ENCODE measurements at places on chromosomes 6 and 20.

DNA sequence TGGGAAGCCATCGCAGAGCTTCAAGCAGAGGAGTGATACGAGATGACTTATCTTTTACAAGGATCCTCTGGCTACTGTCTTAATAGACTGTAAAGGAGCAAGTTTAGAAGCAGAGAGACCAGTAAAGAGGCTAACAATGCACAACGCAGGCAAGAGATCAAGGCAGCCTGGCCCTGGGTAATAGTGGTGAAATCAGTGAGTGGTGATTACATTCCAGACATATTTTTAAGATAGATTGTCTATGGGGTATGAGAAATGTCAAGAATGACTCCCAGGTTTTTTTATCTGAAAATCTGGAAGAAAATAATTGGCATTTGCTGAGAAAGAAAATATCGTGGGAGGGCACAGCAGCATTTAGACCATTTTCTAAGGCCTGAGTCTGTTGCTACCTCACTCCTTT, 213.6 kb upstream of the HTR1E start:
- DNase-seq: no peak

GRCh38 chr6:87541744-87542143, 48.0 kb downstream of the RARS2 start:
- no peak for DNase-seq

DNA sequence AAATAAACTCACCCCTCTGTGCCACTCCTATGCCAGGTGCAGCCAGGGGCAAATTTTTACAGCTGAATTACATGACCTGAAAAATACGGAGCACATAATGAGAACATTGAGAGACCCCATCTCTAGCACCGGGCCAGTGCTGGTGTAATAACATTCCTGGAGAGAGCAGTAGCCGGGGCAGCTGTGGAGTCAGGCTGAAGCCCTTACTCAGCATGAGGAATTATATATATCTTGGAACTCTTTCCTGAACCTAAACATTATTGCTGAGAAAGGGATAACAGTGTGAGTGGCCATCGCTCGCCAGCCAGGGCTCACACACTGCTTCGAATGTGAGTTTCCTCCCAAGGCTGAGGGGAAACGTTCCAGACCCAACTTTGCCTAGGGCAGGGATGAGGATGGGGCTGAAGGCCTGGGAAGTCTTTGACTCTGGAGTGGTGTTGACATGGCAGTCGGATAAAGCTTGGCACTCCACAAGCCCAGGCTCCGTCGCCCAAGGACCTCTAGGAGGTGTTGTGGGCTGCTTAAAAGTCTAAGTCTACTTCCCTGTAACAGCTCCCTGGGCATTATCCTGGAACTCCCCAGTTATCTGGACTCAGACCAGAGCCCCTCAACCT, 269.8 kb downstream of the CDC5L start:
- no peak for DNase-seq

- DNase-seq: no peak
These were observed 122.2 kb upstream of the SYNCRIP start for GRCh38 chr6:85764844-85765243.

GRCh38 chr6:142521791-142522190, 220.0 kb downstream of the ADGRG6 start:
- no peak for DNase-seq

DNA sequence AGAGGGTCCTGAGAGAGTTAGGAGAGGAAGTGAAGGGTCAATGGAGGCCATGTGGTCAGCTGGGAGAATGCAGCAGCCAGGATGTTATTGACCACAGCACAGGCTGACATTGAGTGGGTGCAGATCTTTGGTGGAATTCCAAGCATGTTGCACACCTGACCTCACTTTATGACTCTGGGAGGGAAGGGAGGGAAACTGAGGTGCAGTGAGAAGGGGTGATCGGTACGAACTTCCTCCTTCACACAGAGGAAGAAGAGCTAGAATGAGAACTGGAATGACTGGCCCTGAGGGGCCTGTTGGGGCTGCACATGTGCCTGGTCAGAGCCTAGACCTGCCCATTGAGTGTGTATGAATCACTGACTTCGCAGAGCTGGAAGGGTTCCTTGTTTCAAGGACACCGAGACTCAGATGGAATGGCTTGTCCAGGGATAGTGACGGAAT, 9.8 kb downstream of the FAM83D start:
- no peak for DNase-seq

- DNase-seq: no peak
These were observed 1.3 kb downstream of the C20orf203 start for GRCh38 chr20:32672394-32672981.

- DNase-seq: no peak
These were observed 16.6 kb downstream of the SMOC2 start for GRCh38 chr6:168457653-168457934.

GRCh38 chr20:35001596-35002362, 46.1 kb downstream of the MYH7B start:
- no peak for DNase-seq

GRCh38 chr20:58640446-58640845, 10.6 kb upstream of the STX16 start:
- DNase-seq: no peak

DNA sequence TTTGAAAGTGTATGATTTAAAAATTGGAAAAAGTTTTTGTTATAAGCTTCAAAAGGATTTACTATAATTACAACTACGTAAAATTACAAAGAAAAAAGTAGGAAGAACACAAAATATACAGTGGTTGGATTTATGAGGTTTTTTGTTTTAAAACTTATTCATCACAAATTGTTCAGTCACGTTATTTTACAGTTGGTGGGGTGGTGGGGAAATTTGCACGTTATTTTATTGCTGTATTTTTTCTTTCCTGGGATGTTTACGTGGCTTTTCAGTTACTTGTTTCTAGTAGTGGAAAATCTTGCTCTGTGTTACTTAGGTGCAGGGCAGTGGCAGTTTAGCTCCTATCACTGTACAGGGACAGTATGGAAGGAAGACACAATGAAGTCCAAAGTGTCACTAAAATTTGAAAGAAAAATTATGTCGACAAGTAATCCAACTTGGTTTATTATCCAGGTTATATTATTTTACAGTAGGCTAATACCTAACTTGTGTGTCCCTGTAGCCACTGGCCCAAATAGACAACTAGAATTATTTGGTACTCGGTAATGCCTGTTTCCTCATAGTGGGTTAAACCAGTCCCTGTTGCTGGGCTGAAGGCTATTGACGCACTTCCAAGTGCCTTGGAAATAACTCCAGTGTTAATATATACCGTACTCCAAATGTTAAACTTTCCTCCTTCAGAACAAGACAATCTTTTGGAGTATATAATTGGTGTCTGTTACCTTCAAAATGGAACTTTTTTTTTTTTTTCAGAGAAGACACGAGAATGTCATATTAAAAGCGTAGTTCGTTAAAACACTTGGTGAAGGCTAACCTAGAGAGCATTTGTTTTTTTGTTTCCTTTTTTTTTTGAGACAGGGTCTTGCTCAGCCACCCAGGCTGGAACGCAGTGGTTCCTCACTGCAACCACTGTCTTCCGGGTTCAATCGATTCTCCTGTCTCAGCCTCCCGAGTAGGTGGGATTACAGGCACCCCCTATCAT, 4.6 kb downstream of the JARID2 start:
- DNase-seq: no peak

- no peak for DNase-seq
These were observed 326.6 kb downstream of the COL12A1 start for GRCh38 chr6:74879234-74879633.

GRCh38 chr6:170210026-170210390, 80.9 kb downstream of the DLL1 start:
- DNase-seq: no peak

GRCh38 chr6:169415179-169415578, 161.5 kb upstream of the THBS2 start:
- no peak for DNase-seq

- DNase-seq: no peak
These were observed 4.0 kb downstream of the DYNLT1 start for GRCh38 chr6:158640519-158640918.

GRCh38 chr6:122628714-122629113, 18.5 kb downstream of the PKIB start:
- DNase-seq: no peak

DNA sequence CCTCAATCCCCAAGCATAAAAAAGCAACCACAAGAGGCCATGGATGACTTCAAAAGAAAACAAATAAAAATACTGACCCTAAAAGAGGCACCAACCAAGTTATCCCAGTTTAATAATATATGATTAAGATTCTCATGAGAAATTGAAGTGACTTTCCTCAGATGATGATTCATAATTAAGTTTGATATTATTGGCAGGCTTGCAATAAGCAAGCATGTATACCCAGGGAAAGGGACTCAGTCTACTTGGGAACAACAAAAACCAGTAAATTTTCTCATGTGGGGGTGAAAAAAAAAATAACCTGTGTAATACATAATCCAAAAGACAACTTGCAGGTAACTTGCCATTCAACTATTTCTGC, 19.6 kb downstream of the JAG1 start:
- DNase-seq: no peak

DNA sequence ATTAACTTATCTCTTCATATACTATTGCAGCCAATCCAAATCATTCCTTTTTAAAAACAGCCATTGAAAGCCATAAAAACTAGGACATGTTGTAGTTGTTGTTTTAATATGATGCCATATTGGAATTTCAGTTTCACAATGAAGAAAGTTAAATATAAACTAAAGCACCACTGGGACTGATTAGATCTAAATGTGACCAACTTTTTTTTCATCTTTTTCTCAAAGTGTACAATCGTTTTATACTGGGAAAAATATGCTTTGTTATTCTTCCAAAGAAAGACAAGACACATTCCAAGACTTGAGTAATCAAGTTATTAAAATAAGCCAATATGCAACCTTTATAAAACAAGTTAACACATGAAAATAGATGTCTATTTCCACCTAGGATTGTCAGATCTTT, 68.5 kb downstream of the THEMIS start:
- no peak for DNase-seq

GRCh38 chr6:166671434-166672081, 44.5 kb upstream of the RPS6KA2 start:
- no peak for DNase-seq

- DNase-seq: no peak
These were observed 14.2 kb upstream of the FAM8A1 start for GRCh38 chr6:17585766-17586490.

DNA sequence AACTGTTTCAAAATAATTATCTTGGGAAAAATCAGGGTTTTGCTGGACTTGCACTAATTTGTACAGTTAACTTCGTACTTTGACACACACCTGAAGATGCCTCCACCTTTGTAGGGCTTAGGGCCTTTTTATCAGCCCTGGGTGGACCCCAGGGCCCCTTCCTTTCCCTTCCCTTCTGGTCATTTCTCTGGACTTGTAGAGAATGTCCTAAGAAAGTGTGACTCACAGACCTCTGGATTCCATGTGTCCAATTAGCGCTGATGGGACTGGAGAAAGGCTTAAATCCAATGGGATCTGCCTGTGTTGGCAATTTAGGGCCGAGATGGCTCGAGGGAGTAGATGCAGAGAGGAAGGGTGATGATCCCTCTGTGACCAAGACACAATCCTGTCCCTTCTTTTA, 9.3 kb downstream of the TRIM15 start:
- DNase-seq: no peak

GRCh38 chr6:119312441-119312840, 37.1 kb downstream of the MAN1A1 start:
- no peak for DNase-seq

- no peak for DNase-seq
These were observed 62.7 kb downstream of the FYN start for GRCh38 chr6:111810294-111811131.

DNA sequence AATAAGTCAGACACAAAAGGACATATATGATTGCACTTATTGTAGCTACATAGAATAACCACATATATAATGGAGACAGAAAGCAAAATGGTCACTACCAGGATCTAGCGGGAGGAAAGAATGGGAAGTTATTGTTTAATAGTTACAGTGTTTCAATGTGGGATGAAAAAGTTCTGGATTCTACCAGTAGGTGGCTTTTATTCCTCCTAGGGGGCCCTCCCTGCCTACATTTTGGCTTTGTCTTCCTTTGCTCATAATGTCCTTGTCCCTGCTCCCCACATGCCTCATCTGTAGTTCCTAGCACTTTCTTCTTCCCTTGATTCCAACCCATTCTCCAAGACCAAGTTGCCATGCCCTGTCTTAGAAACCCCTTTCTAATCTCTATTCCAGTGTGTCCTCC, 16.3 kb downstream of the ZNF133 start:
- no peak for DNase-seq

- no peak for DNase-seq
These were observed 87.1 kb downstream of the SESN1 start for GRCh38 chr6:109007521-109007920.

DNA sequence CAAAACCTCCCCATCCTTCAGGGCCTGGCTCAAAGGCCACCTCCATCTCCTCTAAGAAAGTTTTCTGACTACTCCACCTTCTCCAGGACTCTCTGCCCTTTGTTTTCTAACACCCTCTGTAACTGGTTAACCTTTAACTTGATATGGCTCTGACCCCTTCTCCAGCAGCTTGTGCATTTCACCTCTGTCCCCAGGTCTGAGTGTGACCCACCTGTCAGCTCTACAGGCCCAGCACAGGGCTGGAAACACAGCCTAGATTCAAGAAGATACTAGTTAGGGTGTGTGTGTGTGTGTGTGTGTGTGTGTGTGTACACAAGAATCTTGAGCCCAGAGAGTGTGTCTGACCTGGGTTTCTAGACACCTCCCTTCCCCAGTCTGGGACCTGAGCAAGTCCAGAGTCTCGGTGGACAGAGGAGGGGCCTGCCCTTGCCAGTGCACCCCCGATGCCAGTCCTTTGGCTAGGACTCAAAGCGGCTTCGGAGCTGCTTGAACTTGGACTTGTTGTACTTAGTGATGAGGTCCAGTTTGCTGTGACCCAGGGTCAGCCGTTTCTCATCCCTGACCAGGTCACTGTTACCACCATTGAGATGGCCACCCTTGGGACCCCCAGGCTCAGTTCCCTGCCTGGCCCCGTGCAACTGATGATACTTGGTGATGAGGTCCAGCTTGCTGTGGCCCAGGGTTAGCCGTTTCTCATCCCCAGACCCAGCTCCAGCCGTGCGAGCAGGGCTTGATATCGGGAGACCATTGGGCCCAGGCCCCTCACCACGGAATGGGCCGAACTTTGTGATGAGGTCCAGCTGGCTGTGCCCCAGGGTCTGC, 1.7 kb upstream of the EIF6 start:
- no peak for DNase-seq

- no peak for DNase-seq
These were observed 31.8 kb upstream of the RSPO4 start for GRCh38 chr20:1033751-1034414.

- DNase-seq: no peak
These were observed 459.9 kb upstream of the MARCKS start for GRCh38 chr6:113397236-113397635.

- DNase-seq: no peak
These were observed 28.9 kb downstream of the TREM1 start for GRCh38 chr6:41257369-41258195.

- DNase-seq: no peak
These were observed 58.8 kb upstream of the SLCO4A1 start for GRCh38 chr20:62583424-62583920.

- DNase-seq: no peak
These were observed 10.3 kb upstream of the VAPB start for GRCh38 chr20:58378704-58379103.

- DNase-seq: no peak
These were observed 363.8 kb downstream of the RNGTT start for GRCh38 chr6:88599571-88599970.
